G401 (cell line): ENCODE measurements at places on chromosomes 6 and 20.

- no peak for DNase-seq
These were observed 62.4 kb downstream of the E2F3 start for GRCh38 chr6:20464041-20464440.

DNA sequence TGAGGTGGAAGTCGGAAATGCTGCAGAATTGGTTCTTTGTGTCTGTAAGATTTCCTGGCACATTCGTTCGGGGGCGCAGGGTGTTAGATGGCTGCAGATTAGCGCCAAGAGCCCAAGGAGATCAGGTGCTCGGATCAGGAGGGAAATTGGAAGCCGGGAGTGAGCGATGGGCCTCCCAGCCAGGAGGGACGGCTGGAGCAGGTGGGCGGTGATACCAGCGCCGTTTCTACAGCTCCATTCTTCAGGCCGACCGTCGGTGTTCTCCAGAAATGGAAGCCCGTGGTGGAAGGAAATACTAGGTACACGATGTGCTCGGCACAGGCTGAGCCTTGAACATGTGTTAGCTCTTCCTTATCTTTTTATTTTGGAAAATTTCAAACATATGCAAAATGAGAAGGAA is 6.5 kb downstream of the SIRPA start:
- peak; percentile 56 for DNase-seq

DNA sequence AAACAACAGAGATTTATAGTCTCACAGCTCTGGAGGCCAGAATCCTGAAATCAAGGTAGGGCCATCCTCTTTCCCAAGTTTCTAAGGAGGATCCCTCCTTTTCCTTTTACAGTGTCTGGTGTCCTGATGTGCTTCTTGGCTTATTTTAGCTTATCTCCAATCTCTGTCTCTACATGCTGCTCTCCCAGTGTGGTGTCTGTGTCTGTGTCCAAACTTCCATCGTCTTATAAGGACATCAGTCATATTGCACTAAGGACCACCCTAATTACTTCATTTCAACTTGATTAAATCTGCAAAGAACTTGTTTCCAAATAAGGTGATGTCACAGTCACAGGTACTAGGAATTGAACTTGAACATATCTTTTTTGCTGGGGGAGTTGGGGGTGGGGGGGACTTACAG is 529.6 kb downstream of the DHX35 start:
- DNase-seq = no peak

GRCh38 chr20:21523281-21523868 is 9.5 kb upstream of the NKX2-2 start:
- DNase-seq = no peak

- peak; percentile 99 for DNase-seq
These were observed at the start of gene WASF1 for GRCh38 chr6:110179406-110180227. WASF1 (minus strand) TSS chr6:110179670; CDS start chr6:110127601, 52,069 bp downstream.

- peak; percentile 85 for DNase-seq
These were observed 30.9 kb upstream of the AVP start for GRCh38 chr20:3115190-3116107.

- peak; percentile 84 for DNase-seq
These were observed 14.3 kb downstream of the PSMB9 start for GRCh38 chr6:32868257-32868788.

GRCh38 chr6:43037706-43038105 is 15.9 kb downstream of the CUL7 start:
- no peak for DNase-seq

- no peak for DNase-seq
These were observed 109.5 kb upstream of the NFATC2 start for GRCh38 chr20:51651921-51652549.
